ENCODE measurements at places on chromosomes 2 and 18. TPM values are rescaled to one million over a fixed set of nuclear protein-coding genes. Genes with fewer than 3 reads are reported as not detected.

GRCh38 chr2:70467237-70467636 lies 86.4 kb downstream of the TGFA start:
- no peaks in the 10 kb centered on the region for H3K36me3 ChIP-seq
- no peaks in the 10 kb centered on the region for H3K27me3 ChIP-seq
- no peak for DNase-seq
- no peak overlapping the region for H3K27ac ChIP-seq
- H3K4me3 ChIP-seq: no peak overlapping the region

DNA sequence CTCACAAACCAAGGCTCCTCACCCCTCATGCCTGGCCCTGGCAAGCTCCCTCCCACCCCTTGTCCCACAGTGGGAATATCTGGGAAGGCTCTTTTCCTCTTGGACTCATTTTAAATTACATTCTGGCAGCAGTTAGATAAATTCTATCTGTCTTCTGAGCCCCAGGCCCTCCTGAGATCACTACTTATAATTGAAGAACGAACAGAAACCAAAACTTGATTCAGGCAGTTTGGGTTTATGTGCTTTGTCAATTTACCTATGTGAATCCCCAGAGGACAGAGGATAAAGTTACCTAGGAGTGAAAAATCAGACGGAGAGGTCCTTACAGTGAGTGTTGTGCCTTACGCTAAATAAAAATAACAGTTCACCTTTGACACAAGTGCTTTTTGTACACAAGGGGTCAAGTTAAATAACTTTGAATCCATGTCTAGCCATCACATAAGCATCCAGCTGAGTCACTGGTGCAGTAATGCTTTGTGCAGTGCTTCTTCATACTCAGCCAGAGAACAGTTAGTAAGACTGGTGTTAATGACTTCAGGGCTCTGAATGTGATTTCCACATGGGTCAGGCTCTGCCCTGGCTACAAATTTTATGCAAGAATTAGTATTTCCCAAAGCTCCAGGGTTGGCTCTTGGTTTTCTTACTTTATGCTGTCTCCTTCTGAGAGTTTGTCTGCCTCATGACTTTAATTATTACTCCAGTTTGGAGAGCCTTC lies 329.3 kb downstream of the INSIG2 start:
- no peak overlapping the region for H3K4me3 ChIP-seq
- DNase-seq: no peak
- no peak overlapping the region for H3K27ac ChIP-seq
- H3K36me3 ChIP-seq: no peaks in the 10 kb centered on the region
- no peaks in the 10 kb centered on the region for H3K4me1 ChIP-seq
- peaks cover 3% of the 10 kb centered on the region for H3K27me3 ChIP-seq

- no peak overlapping the region for H3K4me3 ChIP-seq
- no peak for DNase-seq
- H3K27me3 ChIP-seq: peaks cover 17% of the 10 kb centered on the region
- H3K36me3 ChIP-seq: no peaks in the 10 kb centered on the region
- no peak overlapping the region for H3K27ac ChIP-seq
- H3K4me1 ChIP-seq: no peaks in the 10 kb centered on the region
Observed at GRCh38 chr2:110120171-110121051, 4.8 kb upstream of the MALL start.

DNA sequence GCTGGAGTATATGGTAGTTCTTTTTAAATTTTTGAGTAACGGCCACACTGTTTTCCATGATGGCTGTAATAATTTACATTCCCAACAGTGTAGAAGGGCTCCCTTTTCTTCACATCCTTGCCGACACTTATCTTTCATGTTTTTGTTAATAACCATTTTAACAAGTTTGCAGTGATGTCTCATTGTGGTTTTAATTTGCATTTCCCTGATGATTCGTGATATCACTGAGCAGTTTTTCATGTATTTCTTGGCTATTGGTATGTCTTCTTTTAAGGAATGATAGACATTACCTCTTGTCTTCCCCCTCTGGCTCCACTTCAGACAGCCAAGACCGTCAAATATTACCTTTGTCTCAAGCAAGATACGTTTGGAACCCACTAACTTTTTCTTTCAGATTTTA lies 371.1 kb upstream of the NRP2 start:
- no peak for DNase-seq
- H3K27ac ChIP-seq: no peak overlapping the region
- H3K36me3 ChIP-seq: no peaks in the 10 kb centered on the region
- no peak overlapping the region for H3K4me3 ChIP-seq
- peaks cover 7% of the 10 kb centered on the region for H3K4me1 ChIP-seq
- peaks cover 2% of the 10 kb centered on the region for H3K27me3 ChIP-seq

GRCh38 chr18:57843386-57843785 lies 40.3 kb upstream of the ATP8B1 start:
- H3K36me3 ChIP-seq: peaks cover 3% of the 10 kb centered on the region
- DNase-seq: no peak
- peaks cover 23% of the 10 kb centered on the region for H3K4me1 ChIP-seq
- no peak overlapping the region for H3K4me3 ChIP-seq

DNA sequence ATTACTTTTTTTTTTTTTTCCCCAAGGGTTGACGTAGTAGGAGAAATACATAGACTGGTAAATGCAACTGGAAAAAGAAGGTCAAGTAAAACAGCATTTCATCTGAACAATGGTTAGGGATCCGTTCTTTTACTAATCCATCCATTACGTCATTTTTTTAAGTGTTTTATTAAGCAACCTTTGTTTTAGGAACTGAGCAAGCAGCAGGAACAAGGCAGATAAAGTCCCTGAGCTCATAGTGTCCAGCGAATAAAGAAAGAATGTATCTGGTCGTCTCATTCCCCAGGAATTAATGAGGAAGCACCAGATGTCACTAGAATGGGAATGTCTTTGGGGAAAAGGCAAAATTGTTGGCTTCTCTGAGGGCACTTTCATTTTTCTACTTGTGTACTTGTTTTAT lies 842.4 kb downstream of the TDRD15 start:
- H3K36me3 ChIP-seq: no peaks in the 10 kb centered on the region
- H3K4me1 ChIP-seq: no peaks in the 10 kb centered on the region
- no peak for DNase-seq
- H3K27ac ChIP-seq: no peak overlapping the region

GRCh38 chr18:7760967-7761948 lies 194.1 kb downstream of the PTPRM start:
- no peaks in the 10 kb centered on the region for H3K27me3 ChIP-seq
- H3K27ac ChIP-seq: no peak overlapping the region
- H3K4me3 ChIP-seq: no peak overlapping the region
- DNase-seq: no peak

GRCh38 chr2:219228911-219229304 lies 528 bp downstream of the ATG9A start:
- DNase-seq: no peak
- H3K27me3 ChIP-seq: no peaks in the 10 kb centered on the region
- peak overlapping the region; percentile 89 for H3K4me3 ChIP-seq
- peaks cover 42% of the 10 kb centered on the region for H3K36me3 ChIP-seq

GRCh38 chr18:53408271-53408670 lies 816.2 kb downstream of the MBD2 start:
- no peak for DNase-seq
- H3K27me3 ChIP-seq: no peaks in the 10 kb centered on the region
- H3K27ac ChIP-seq: no peak overlapping the region
- no peak overlapping the region for H3K4me3 ChIP-seq
- no peaks in the 10 kb centered on the region for H3K36me3 ChIP-seq

DNA sequence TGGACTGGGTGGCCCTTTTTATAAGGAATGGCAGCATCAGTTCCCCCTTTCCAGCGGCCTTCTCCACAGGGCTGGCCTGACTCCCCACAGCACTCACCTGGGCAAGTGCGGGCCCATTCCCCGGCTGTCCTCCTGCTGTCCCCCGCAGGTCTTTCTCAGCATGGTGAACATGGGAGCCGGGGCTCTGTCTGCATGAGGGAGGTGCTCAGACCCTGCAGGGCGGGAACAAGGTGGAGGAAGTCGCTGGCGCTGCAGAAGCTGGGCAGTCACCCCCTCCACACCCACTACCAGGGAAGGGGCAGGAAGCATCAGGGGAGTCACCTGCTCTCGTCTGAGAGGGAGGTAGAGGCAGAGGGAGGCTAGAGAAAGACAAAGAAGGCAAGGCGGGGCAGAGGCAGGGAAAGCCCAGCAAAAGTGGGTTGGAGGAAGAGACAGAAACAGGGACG lies 12.2 kb downstream of the HES6 start:
- peaks cover 21% of the 10 kb centered on the region for H3K27me3 ChIP-seq
- DNase-seq: no peak
- H3K36me3 ChIP-seq: peaks cover 2% of the 10 kb centered on the region
- H3K4me3 ChIP-seq: no peak overlapping the region

DNA sequence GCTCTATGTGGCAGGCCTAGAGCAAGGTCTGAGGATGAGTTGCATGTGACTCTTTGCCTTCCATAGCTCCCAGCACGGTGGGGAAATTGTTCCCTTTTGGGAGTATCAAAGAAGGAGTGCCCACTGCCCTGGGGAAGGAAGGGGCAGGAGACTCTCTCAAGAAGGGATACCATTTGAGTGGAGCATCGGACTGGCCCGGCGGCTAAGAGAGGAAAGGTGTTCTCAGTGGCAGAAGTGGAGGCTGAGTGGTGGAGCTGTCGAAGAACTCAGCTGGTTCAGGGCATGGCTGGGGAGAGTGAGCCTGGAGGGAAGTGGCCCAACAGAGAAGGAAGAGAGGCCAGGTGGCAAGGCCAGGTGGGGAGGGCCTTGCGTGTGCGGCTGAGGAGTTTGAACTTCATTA lies 235.2 kb downstream of the DYSF start:
- H3K4me1 ChIP-seq: no peaks in the 10 kb centered on the region
- H3K36me3 ChIP-seq: no peaks in the 10 kb centered on the region
- H3K4me3 ChIP-seq: no peak overlapping the region
- no peak for DNase-seq
- peaks cover 7% of the 10 kb centered on the region for H3K27me3 ChIP-seq

DNA sequence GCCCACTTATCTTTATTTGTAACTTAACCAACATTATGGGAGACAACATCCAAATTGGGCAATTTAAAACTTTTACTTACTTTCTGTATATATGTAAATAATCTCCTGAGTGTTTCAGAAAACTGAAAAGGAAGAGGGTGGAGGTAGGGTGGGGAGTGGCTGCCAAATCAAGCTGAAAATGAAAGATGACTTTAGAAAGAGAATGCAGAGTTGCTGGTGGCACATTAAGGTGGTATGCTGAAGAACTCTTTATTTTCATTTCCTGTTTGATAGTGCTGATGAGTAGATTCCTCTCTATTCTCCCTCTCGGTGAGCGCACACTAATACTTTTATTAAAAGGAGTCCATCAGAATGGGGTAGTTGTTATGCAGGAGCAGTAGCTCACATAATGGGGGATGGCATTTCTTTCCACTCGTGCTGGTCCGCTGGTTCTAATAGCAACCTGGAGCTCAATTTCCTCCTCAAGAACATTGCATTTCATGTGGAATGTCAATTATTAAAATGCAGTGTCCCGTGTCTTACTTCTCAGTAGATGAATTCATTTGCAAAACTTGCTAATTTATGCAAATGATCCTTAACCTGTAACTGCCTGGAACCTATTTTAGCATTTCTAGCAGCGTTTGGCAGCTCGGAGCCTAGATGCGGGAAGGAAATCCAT lies 466.9 kb upstream of the HNRNPA3 start:
- no peaks in the 10 kb centered on the region for H3K36me3 ChIP-seq
- H3K4me3 ChIP-seq: no peak overlapping the region
- H3K27ac ChIP-seq: no peak overlapping the region
- no peaks in the 10 kb centered on the region for H3K4me1 ChIP-seq

DNA sequence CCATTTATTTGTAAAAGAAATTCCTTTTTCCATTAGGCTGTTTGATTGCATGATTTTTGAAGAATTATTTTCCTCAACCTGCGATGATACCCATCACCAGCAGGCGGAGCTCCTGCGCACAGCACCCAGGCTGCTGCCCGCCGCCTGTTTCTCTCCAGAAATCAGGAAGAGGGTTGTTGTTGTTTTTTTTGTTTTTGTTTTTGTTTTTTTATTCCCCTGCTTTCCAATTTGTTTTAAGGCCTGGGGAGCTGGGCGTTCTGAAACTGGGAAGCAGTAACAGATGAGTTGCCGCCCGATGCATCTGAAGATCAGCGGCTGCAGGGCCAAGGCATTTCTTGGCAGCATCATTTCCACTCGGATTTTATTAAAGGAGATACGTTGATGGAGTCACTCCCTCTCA lies 132.1 kb downstream of the MBP start:
- peak; percentile 14 for DNase-seq
- H3K4me1 ChIP-seq: peaks cover 26% of the 10 kb centered on the region
- H3K36me3 ChIP-seq: peaks cover 1% of the 10 kb centered on the region

DNA sequence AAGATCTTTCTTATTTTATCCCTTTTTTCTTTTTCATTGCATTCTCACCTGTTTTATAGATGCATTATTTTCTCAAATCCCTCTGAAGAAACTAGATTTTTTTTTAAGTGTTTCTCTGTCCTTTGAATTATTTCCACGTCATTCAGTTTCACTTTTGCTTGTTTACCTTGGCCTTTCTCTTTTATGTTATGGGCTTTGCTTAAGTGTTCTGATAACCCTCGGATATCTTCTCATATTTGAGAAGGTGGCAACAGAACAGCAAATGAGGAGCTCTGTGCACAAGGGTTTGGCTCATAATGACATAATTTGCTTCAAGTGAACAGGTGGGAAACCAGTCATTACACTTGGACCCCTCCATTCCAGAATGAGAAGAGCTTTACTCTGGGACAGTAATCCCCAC lies 111.9 kb downstream of the C1D start:
- no peaks in the 10 kb centered on the region for H3K36me3 ChIP-seq
- H3K27ac ChIP-seq: no peak overlapping the region
- no peak overlapping the region for H3K4me3 ChIP-seq
- no peaks in the 10 kb centered on the region for H3K4me1 ChIP-seq

DNA sequence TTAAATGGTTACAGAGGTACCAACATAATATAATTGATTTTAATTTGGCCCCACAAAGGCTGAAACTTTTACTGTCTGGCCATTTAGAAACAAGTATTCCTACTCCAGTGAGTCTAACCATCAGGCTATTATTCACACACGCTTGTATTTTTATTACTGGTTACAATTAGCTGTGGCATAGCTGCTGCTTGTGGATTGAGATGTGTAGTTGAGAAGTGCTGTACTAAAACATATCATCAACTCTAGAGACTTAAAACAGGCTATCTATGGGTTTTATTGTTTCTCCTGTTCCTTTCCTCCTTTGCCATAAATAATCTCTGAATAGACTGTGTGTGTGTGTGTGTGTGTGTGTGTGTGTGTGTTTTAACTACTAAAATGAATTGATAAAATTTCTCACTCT lies 530.2 kb downstream of the CCDC85A start:
- H3K36me3 ChIP-seq: no peaks in the 10 kb centered on the region
- H3K27me3 ChIP-seq: no peaks in the 10 kb centered on the region
- no peak overlapping the region for H3K4me3 ChIP-seq
- no peak overlapping the region for H3K27ac ChIP-seq
- no peak for DNase-seq

The ORMDL1 gene
- total RNA-seq: 78.7 TPM

The PROM2 gene
- 0.37 TPM for total RNA-seq

The RUFY4 gene
- total RNA-seq: 0.64 TPM

The SDC1 gene
- 0.26 TPM for total RNA-seq

The LOXHD1 gene
- total RNA-seq: not detected

The IL1F10 gene
- total RNA-seq: not detected

The FSIP2 gene
- total RNA-seq: not detected

The TXNDC2 gene
- total RNA-seq: 0.26 TPM
